ENCODE measurements at places on chromosomes 16 and 17. TPM values are rescaled to one million over a fixed set of nuclear protein-coding genes. Genes with fewer than 3 reads are reported as not detected.

The CES5A gene
- total RNA-seq = not detected

The COX6A2 gene
- total RNA-seq = not detected

DNA sequence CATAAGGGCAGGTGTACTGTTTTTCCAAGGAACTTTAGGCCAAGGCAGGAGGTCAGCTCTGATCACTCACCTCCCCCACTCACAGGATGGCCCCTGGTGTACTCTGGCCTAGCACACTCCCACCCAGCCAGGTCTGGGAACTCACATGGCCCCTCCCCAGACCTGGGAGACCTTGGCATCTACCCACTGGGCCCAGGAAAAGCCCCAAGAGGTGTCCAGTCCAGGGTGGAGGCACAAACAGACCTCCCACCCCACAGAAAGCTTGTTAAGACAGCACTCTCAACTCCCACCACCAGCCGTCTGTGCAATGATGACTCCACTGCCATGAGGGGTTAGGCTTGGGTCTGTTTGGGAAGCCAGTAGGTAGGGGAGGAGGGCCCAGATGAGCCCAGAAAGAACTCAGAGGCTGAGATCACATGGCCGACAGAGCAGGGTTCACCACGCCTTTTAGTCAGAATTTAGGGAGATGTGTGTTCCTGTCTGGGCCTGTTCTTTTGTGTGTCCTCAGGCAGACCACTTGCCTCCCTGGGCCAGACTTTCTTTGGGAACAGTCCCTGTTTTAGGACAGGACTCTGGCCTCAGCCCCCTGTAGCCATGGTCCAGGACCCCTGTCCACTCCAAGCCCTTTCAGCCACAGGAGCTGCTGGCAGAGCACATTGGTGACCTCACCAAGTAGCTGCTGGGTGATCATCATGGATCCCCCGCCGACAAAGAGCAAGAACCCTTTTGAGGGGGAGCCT lies 12.1 kb upstream of the CBFB start:
- DNase-seq = no peak

GRCh38 chr16:49158029-49158642 lies 123.5 kb downstream of the CBLN1 start:
- peak; percentile 32 for DNase-seq

- DNase-seq = no peak
Measured at GRCh38 chr16:10922328-10923145, 19.7 kb downstream of the DEXI start.

DNA sequence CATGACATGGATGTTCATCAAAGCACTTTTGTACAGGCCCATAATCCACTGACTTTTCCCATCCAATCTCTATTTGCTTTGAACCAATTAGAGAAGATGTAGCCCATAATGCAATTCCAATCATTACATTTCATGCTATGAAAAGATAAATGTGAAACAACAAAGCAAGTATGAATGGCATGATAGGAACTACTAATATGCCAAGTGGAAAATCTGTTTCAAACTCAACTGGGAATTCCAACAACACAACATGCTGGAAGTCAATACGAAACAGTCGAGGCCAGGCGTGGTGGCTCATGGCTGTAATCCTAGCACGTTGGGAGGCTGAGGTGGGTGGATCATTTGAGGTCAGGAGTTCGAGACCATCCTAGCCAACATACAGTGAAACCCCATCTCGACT lies 39.6 kb upstream of the TMEM97 start:
- DNase-seq = no peak
